ENCODE measurements at places on chromosomes 1 and 21.

DNA sequence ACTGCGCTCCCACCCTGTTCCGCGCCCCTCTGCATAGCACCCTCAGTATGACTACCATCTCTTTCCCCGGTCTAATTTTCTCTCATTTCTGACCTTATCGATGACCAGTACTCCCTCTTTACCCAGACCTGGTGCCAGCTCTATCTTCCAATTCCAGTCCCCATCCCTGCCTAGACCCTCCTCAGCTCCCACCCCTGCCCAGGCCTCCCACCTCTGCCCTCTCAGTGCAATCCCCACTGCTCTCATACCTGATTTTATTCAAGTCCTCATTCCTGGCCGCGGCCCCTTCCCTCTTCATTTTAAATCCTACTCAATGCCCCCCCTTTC lies 1.3 kb downstream of the USP24 start:
- DNase-seq, result no peak

DNA sequence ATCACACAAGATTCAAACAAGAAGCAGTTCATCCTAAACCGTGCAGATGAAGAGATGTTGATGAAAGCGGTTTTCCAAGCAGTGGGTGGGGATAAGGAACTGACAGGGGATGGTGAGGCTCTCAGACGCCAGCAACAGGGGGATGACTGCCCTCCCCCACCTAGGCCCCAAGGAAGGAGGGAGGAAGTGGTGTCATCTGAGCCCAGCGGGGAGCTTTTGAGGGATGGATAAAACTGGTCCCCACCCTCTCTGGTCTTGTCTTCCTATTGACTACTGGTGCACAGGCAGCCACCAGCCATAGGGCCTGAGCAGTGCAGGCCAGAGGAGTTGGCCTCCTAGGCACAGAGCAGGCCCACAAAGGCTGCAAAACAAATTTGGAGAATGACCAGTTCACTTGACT lies 175.5 kb downstream of the HUNK start:
- no peak for DNase-seq

GRCh38 chr1:183279835-183280234 lies 93.8 kb downstream of the LAMC2 start:
- DNase-seq, result no peak

DNA sequence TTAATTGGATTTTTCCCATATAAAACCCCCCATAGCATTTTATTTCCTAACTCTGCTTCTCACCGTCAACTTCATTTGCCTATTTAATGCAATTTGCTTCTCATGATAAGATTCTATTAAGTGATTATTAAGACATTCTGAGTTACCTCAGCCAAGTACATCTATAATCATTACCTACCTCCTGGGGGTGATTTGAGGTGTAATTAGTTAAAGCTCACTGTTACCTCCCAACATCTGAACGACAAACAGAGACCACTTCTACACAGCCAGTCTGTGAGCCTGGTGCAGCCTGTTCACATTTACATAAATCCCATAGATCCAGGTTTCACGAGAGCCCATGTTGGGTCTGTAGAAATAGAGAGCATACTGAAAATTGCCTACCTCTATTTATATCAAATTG lies 65.7 kb upstream of the SSX2IP start:
- no peak for DNase-seq

- peak; percentile 3 for DNase-seq
Measured at GRCh38 chr21:17903029-17903806, 84.1 kb upstream of the C21orf91 start.

- no peak for DNase-seq
Measured at GRCh38 chr1:239250353-239251035, 135.9 kb upstream of the CHRM3 start.

All from DMS 273 treated with DMSO at 0.1 percent for 48 hours (cell line).